ENCODE measurements at places on chromosomes 16 and 17. TPM values are rescaled to one million over a fixed set of nuclear protein-coding genes. Genes with fewer than 3 reads are reported as not detected.

The PPY gene
- total RNA-seq = not detected

The CLEC3A gene
- total RNA-seq = not detected

The HAS3 gene
- total RNA-seq = 14.5 TPM

The MRPL58 gene
- 18.3 TPM for total RNA-seq

The ARHGAP27 gene
- 31.4 TPM for total RNA-seq

The TRPV3 gene
- total RNA-seq = not detected

The NACA2 gene
- not detected for total RNA-seq

The CDH5 gene
- total RNA-seq = 335 TPM

The TBX2 gene
- total RNA-seq = 0.65 TPM
